ENCODE measurements at places on chromosomes 12 and 14. TPM values are rescaled to one million over a fixed set of nuclear protein-coding genes. Genes with fewer than 3 reads are reported as not detected.

GRCh38 chr14:78788467-78789360, 618.5 kb downstream of the NRXN3 start:
- H3K27me3 ChIP-seq = peaks cover 12% of the 10 kb centered on the region
- no peak overlapping the region for H3K4me3 ChIP-seq
- H3K36me3 ChIP-seq = no peaks in the 10 kb centered on the region

DNA sequence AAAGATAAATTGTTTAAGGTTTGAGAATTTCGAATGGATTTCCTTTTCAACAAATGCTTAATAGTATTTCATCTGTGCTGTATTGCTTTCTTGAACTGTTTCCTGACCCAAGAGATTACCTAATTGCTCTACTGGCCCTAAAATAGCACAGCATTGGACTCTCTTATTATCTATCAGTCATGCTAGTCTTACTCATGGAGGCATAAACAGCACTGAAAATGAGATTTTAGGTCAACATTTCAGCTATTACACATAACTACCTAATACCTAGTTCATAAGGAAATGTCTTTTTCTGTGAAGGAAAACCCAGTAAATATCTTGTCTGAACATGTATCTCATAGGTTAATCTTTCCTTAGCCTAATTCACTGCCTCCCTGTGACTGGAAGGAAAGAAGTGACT, 4.3 kb upstream of the ABCD2 start:
- no peak for DNase-seq
- no peaks in the 10 kb centered on the region for H3K36me3 ChIP-seq
- H3K4me1 ChIP-seq = peaks cover 4% of the 10 kb centered on the region

GRCh38 chr14:71661441-71661840, 270.8 kb upstream of the RGS6 start:
- H3K36me3 ChIP-seq = peaks cover 19% of the 10 kb centered on the region
- no peak overlapping the region for H3K4me3 ChIP-seq
- DNase-seq = no peak
- H3K27ac ChIP-seq = no peak overlapping the region

- H3K36me3 ChIP-seq = no peaks in the 10 kb centered on the region
- peak; percentile 70 for DNase-seq
- no peak overlapping the region for H3K27ac ChIP-seq
- H3K4me3 ChIP-seq = no peak overlapping the region
- H3K4me1 ChIP-seq = peaks cover 10% of the 10 kb centered on the region
Observed at GRCh38 chr14:77186911-77187648, 5.5 kb downstream of the TMEM63C start.

- peaks cover 24% of the 10 kb centered on the region for H3K36me3 ChIP-seq
- no peaks in the 10 kb centered on the region for H3K4me1 ChIP-seq
- no peaks in the 10 kb centered on the region for H3K27me3 ChIP-seq
Observed at GRCh38 chr12:57579677-57580465, 11.1 kb upstream of the PIP4K2C start.

DNA sequence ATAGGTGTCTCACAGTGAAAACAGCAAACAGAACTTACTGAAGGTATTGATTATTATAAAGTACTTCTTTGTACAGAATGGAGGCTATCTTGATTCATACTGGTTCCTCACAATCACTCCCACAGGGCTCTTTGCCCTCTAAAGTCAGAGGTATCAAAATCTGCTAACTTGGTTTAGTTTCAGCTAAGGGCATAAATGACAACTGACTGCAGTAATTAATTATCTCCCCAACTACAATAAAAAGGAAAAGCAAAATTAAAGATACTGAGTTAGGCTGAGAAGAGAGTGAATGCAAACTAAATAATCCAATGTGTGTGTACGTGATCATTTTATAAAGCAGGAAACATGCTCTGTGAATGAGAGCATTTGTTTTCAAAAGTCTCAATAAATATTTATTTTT, 338.7 kb downstream of the ACSS3 start:
- no peak overlapping the region for H3K27ac ChIP-seq
- H3K36me3 ChIP-seq = peaks cover 2% of the 10 kb centered on the region
- H3K4me3 ChIP-seq = no peak overlapping the region
- H3K27me3 ChIP-seq = peaks cover 24% of the 10 kb centered on the region

DNA sequence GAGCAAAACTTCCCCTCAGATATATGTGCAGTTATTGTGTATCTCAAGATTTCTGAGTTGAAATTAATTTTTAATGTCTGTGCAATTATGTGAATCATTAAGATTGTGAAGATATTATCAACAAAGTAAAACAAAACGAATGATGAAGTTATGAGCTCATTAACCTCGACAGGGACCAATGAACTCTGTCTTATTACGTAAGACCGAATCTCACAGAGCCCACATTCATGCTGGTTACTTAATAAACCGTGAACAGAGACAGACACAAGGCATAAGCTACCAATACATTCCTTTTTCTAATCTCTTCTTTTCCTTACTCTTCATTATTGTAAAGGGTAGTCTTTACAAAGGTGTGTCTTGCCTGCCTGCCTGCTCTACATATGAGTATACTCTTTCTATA, 568.7 kb downstream of the RPS29 start:
- DNase-seq = no peak
- H3K4me1 ChIP-seq = no peaks in the 10 kb centered on the region
- no peak overlapping the region for H3K27ac ChIP-seq
- no peaks in the 10 kb centered on the region for H3K36me3 ChIP-seq
- H3K27me3 ChIP-seq = no peaks in the 10 kb centered on the region

Gene MIPOL1
- total RNA-seq = 9.8 TPM

- H3K36me3 ChIP-seq = peaks cover 6% of the 10 kb centered on the region
- DNase-seq = no peak
- no peaks in the 10 kb centered on the region for H3K27me3 ChIP-seq
- peaks cover 47% of the 10 kb centered on the region for H3K4me1 ChIP-seq
Observed at GRCh38 chr14:22980672-22981089, 1.7 kb downstream of the AJUBA start.

Gene FAM186B
- total RNA-seq = 0.27 TPM

Gene STAC3
- total RNA-seq = 1.1 TPM

DNA sequence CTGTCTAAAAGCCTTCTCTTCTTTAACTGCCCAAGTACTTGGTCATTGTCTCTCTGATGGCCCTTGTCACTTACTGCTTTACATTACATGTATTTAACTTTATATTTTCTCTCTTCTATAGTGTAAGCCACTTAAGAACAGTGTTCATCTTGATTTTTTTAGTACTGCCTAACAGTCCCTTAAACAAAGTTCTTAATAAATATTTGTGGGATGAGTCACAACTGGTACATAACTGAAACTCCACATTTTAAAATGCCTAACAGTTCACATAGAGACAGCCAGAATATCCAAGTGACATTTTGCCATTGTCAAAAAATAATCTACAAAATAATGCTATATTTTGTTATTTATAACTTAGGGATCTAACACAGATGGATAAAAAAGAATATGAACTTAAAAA, 146.6 kb downstream of the STXBP6 start:
- no peak for DNase-seq
- H3K4me1 ChIP-seq = peaks cover 22% of the 10 kb centered on the region
- no peaks in the 10 kb centered on the region for H3K36me3 ChIP-seq

Gene BATF
- not detected for total RNA-seq

GRCh38 chr12:31724557-31724956, 4.3 kb downstream of the AMN1 start:
- H3K4me1 ChIP-seq = peaks cover 5% of the 10 kb centered on the region
- no peak for DNase-seq
- H3K4me3 ChIP-seq = no peak overlapping the region
- H3K27ac ChIP-seq = no peak overlapping the region

Gene CNPY2
- total RNA-seq = 149 TPM

Gene PDE3A
- total RNA-seq = 27.9 TPM

Gene SETD1B
- 18.8 TPM for total RNA-seq

DNA sequence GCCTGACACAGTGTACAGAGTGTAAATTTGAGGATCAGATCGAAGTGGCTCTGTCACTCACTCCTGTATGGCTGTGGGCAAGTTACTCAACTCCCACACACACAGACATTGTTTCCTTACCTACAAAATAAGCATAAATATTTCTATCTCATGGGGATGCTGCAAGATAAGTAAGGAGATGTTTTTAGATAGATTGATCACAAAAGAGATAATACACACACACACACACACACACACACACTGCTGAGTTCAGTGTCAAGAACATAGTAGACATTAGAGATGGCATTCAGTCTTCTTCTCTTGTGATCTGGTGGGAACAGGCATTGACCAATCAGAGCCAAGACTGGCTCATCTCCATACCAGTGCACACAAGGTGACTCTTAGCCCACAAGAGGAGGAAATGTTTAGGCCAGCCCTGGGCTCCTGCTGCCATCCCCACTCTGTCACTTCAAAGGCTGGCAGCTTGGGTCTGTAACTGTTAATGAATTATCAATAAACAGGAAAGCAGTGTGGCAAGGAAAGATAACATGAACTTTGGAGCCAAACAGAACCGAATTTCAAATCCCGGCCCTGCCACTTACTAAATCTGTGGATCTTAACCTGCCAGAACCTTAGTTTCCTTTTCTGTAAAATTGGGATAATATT, 3.4 kb upstream of the RNASE8 start:
- no peak overlapping the region for H3K4me3 ChIP-seq
- DNase-seq = no peak
- peaks cover 23% of the 10 kb centered on the region for H3K4me1 ChIP-seq
- H3K27me3 ChIP-seq = no peaks in the 10 kb centered on the region
- no peak overlapping the region for H3K27ac ChIP-seq
- H3K36me3 ChIP-seq = no peaks in the 10 kb centered on the region

DNA sequence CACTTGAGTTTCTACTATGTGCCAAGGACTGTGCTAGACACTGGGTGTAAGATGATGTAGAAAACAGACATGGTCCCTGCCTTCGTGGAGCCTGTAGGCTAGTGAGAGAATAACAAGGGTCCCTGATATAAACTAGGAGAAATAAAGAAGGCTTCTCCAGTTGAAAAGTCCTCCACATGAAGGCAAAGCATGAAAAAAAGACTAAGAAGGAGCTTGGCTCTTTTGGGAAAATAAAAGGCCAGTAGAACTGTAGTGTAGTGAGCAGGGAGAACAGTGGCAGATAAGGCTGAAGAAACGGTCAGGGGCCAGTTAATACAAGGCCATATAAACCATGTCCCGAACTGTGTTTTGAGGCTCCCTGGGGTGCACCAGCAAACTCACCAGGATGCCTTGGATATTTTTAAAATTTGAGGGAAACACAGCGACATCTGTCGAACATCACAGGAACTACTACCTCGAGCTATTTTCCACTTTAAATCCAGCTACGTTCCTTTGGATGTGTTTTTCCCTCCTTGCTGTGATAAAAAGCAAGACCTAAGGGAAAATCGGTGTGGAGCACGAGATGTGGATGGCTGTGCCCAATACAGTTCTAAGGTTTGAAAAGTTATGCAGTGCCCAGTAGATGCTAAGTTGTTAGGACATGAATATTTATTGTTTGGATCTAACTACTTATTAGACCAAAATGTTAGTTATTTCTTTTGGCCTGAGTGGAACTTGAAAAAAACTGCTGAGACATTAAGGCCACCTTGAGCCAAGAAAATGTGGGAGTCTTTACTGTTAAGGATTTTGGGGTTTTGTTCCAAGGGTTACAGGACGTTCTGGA, 8.5 kb upstream of the CFL2 start:
- H3K4me1 ChIP-seq = peaks cover 26% of the 10 kb centered on the region
- no peak overlapping the region for H3K27ac ChIP-seq
- no peak for DNase-seq
- H3K27me3 ChIP-seq = no peaks in the 10 kb centered on the region
- H3K36me3 ChIP-seq = no peaks in the 10 kb centered on the region
- H3K4me3 ChIP-seq = no peak overlapping the region

DNA sequence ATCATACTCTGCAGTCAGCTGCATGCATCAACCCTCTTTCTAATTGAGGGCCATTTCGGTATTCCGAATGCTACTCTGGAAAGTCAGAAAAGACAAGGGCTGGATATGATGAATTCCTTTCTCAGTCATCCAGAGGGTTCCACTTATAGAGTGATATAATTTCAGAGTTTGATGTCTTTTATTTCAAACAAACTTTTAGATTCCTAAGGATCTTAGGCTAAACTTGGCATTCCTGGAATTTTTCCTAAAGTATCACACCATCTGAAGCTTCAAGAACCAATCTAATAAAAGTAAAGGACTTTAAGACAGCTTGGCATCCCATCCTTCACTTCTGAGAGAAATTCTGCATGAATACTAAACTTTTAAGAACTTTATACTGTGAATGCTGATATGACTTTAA, 69.3 kb upstream of the KCNJ8 start:
- DNase-seq = no peak
- peaks cover 11% of the 10 kb centered on the region for H3K4me1 ChIP-seq
- peaks cover 6% of the 10 kb centered on the region for H3K27me3 ChIP-seq
- no peak overlapping the region for H3K27ac ChIP-seq

GRCh38 chr12:8996682-8997405, 7.5 kb downstream of the KLRG1 start:
- H3K27me3 ChIP-seq = no peaks in the 10 kb centered on the region
- H3K36me3 ChIP-seq = no peaks in the 10 kb centered on the region
- no peak overlapping the region for H3K27ac ChIP-seq
- H3K4me1 ChIP-seq = no peaks in the 10 kb centered on the region
- H3K4me3 ChIP-seq = no peak overlapping the region

- DNase-seq = no peak
- H3K27ac ChIP-seq = no peak overlapping the region
- peak overlapping the region; percentile 74 for H3K4me3 ChIP-seq
Observed at GRCh38 chr14:54652605-54653052, 85.7 kb downstream of the SAMD4A start.

DNA sequence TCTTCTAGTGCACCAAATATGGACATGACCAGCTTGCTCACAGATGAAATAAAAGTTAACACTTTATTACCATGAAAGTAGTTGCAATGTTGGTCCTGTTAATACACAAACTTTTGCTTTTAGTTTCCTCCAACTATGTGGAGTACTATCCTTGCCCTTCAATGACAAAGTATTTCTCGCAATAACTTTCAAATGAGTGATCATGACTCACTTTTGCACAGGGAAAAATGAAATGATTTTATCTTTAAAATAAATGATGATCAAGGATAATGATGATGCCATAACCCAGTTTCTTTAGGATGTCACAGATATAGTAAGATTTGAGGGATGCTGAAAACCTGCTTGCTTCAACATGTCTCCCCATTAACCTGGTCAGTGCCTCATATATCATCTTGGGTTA, 254.0 kb upstream of the KITLG start:
- DNase-seq = no peak
- H3K27me3 ChIP-seq = no peaks in the 10 kb centered on the region
- no peaks in the 10 kb centered on the region for H3K4me1 ChIP-seq
- H3K4me3 ChIP-seq = no peak overlapping the region

DNA sequence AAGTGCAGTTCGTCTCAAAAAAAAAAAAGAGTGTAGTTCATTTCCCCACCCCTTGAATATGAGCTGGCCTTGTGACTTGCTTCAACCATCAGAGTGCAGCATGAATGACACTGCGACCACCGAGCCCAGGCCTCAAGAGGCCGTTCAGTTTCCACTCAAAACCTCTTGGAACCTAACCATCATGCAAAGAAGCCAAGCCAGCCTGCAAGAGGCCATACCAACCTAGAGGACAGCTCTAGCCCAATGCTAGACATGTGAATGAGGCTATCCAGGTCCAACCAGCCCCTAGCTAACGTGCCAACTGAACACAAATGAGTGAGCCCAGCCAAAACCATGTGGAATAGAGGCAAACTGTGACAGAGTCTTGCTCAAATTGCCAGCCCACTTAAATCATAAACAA, 29.7 kb downstream of the R3HDM2 start:
- no peak for DNase-seq
- H3K27ac ChIP-seq = no peak overlapping the region
- H3K27me3 ChIP-seq = no peaks in the 10 kb centered on the region
- no peak overlapping the region for H3K4me3 ChIP-seq

Measured in chondrocyte (in vitro differentiated cells).